Mammary epithelial cell (primary cell): ENCODE measurements at places on chromosomes 12 and 14. TPM values are rescaled to one million over a fixed set of nuclear protein-coding genes. Genes with fewer than 3 reads are reported as not detected.

- DNase-seq: no peak
These were observed 59.4 kb downstream of the BCL11B start for GRCh38 chr14:99212646-99213045.

The PIWIL1 gene
- total RNA-seq: not detected in 2 replicates

DNA sequence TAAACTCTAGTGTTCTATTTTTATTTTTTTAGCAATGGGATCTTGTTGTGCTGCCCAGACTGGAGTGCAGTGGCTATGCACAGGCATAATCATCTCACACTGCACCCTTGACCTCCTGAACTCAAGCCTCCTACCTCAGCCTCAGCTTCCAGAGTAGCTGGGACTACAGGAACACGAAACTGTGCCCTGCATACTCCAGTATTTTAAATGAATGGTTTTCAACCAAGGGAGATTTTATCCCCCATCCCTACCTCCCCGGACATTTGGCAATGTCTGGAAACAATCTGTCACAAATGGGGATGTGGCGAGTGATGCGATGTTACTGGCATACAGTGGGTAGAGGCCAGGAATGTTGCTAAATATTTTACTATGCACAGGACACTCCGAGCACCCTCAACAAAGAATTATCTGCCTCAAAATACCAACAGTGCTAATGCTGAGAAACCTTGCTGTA, 2.1 kb downstream of the CBX5 start:
- no peak for DNase-seq

GRCh38 chr14:75927564-75928087, 54.2 kb downstream of the TGFB3 start:
- DNase-seq: no peak

GRCh38 chr12:20474016-20474415, 105.7 kb downstream of the PDE3A start:
- no peak for DNase-seq

- DNase-seq: no peak
These were observed 56.8 kb upstream of the PARP11 start for GRCh38 chr12:3929875-3930615.

DNA sequence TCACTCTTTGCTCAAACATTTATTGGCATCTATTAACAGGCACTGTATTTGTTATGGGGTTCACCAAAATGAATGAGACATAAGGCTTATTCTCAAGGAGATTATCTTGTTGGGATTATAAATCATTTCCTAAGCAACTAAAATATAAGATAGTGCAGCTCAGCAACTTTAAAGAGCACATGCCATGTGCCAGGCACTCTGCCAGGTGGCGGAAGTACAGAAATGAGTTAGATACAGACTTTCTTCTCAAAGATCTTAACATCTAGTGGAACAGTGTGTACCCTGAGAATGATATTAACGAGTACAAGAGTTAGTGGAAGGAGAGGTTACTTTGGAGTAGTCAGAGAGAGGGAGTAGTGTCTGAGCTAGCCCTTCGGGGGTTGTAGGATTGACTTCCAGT, 28.4 kb upstream of the TOMM20L start:
- no peak for DNase-seq

The PFDN5 gene
- 187 TPM for total RNA-seq

The GLIPR1 gene
- 62.0 and 96.0 TPM in 2 replicates for total RNA-seq

DNA sequence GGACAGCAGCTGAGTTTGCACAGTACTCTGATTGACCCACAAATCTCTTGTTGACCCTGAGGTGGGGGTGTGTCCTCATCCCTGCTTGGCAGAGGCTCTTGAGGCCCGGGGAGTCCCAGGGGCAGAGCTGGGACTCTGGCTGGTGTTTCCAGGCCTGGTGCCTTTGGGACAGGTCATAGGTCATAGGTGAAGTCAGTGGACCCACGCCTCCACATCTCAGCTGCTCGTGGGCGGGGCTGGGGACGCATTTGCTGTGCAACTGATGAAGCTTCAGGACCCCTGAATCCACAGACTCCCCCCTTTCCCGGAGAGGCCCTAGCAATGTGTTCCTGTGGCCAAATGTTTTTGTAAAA, 408 bp upstream of the CACNA2D4 start:
- no peak for DNase-seq

The RHOJ gene
- total RNA-seq: 3.0 and 4.5 TPM in 2 replicates

The TAS2R43 gene
- 2.8 TPM for total RNA-seq

The IAPP gene
- not detected in 2 replicates for total RNA-seq

GRCh38 chr12:91335699-91336098, 153.1 kb upstream of the DCN start:
- DNase-seq: no peak

The ZDHHC22 gene
- not detected for total RNA-seq

The FGF23 gene
- total RNA-seq: not detected in 2 replicates

The PLEKHD1 gene
- total RNA-seq: not detected

The ANKRD33 gene
- not detected for total RNA-seq
